T-helper 2 cell (primary cell): ENCODE measurements at places on chromosomes 1 and 21.

DNA sequence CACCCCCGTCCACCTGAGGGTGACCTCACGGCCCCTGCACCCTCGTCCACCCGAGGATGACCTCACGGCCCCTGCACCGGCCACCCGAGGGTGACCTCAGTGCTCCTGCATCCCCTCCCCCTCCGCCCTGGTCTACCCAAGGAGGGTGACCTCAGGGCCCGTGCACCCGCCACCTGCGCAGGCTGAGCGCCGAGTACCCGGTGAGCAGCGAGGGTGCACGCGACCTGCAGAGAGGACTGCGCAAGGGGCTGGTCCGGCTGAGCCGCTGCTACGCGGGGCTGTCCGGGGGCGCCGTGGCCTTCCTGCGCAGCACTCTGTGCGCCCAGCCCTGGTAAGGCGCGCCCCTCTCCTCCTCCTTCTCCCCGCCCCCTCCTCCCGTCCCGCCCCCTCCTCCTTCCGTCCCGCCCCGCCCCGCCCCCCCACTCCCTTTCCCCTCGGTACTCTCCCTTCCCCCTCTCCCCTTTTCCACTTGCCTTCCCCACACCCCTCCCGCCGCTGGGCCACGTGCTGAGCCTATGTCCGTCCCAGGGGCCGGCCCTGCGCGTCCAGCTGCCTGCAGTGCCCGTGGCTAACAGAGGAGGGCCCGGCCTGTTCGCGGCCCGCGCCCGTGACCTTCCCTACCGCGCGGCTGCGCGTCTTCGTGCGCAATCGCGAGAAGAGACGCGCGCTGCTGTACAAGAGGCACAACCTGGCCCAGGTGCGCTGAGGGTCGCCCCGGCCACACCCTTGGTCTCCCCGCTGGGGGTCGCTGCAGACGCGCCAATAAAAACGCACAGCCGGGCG, 28.4 kb downstream of the TRIM11 start:
- DNase-seq = no peak

GRCh38 chr1:241610056-241610815, 29.9 kb downstream of the CHML start:
- no peak for DNase-seq

- DNase-seq = no peak
These were observed 165.6 kb downstream of the SIPA1L2 start for GRCh38 chr1:232464325-232464724.

GRCh38 chr1:216905137-216905536, 181.9 kb upstream of the ESRRG start:
- DNase-seq = no peak

GRCh38 chr1:109136766-109137165, 22.9 kb downstream of the ELAPOR1 start:
- no peak for DNase-seq

- DNase-seq = no peak
These were observed 16.0 kb downstream of the TEX35 start for GRCh38 chr1:178528953-178529335.

- DNase-seq = no peak
These were observed 463.3 kb downstream of the DPYD start for GRCh38 chr1:97457446-97458089.
